H1 (cell line): ENCODE measurements at places on chromosomes 16 and 17.

- no peak for DNase-seq
- no peaks in the 10 kb centered on the region for H3K36me3 ChIP-seq
- no peak overlapping the region for H3K4me3 ChIP-seq
Observed at GRCh38 chr17:80987941-80988461, 3.6 kb upstream of the CHMP6 start.

DNA sequence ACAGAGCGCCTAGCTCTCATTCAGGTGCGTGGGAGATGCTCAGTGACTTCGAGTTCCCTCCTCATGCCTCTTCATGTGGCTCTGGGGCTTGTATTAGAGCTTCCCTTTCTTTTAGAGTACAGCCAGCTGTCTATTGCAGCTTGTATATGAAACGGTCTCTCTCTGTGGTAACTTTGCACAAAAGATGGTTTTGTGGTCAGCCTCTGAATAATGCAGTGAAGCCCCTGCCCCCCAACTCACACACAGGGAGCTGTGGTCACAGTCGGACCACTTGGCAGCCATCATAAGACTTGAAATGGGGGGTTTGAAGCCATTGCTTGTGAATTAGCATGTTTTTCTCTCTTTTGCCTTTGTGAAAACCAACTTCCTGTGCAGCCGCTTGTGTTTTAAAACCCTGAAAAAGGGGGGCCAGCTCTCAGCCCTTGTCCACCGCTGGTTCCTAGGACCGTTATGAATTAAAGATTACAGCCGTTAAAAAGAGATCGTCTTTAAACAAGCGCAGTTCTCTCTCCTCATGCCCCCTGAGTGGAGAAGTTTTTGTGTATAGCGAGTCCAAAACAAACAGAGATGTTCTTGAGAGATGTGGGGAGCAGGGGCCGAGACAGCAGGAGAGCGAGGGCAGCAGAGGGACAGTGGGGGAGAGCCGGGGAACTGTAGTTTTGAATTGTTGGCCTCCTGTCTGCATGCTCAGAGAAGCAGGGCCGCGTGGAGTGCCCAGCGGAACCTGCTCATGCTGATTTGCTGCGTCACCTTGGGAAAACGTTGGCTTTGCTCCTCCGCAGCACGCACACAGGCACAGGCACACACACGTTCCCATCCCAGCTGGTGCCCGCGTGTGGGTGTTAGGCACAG, 199.0 kb downstream of the MSI2 start:
- H3K4me1 ChIP-seq = no peaks in the 10 kb centered on the region
- H3K36me3 ChIP-seq = no peaks in the 10 kb centered on the region
- H3K4me3 ChIP-seq = no peak overlapping the region
- no peak for DNase-seq
- H3K27ac ChIP-seq = no peak overlapping the region

- DNase-seq = no peak
- peaks cover 19% of the 10 kb centered on the region for H3K4me1 ChIP-seq
Observed at GRCh38 chr17:21371511-21372081, 4.6 kb upstream of the KCNJ12 start.

DNA sequence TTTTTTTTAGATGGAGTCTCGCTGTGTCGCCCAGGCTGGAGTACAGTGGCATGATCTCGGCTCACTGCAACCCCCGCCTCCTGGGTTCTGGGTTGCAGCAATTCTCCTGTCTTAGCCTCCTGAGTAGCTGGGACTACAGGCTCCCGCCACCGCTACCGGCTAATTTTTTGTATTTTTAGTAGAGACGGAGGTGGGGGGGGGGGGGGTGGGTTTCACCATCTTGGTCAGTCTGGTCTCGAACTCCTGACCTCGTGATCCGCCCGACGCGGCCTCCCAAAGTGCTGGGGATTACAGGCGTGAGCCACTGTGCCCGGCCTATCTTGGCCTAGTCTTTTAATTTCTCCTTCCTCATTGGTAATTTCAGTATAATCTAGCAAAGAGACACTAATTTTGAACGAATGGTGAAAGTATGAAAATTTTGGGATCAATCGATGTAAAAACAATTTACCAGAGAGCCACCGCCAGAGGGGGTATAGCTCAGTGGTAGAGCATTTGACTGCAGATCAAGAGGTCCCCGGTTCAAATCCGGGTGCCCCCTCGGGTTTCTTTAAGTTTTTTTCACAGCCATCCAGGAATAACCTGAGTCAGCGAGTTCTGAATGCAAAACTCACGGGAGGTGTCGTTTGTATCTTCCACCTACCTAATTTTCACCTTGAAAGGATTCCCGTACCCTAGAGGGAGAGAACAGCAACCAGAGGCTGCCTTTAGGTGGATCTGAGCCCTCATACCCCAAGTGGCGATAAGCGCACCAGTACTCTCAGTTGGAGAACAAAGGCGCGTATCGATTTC, 2.5 kb upstream of the LASP1 start:
- peaks cover 15% of the 10 kb centered on the region for H3K4me1 ChIP-seq
- H3K36me3 ChIP-seq = no peaks in the 10 kb centered on the region
- peak overlapping the region; percentile 100 for H3K4me3 ChIP-seq
- peak; percentile 86 for DNase-seq
- no peak overlapping the region for H3K27ac ChIP-seq
- no peaks in the 10 kb centered on the region for H3K27me3 ChIP-seq
